IMR-90 (cell line): ENCODE measurements at places on chromosomes 5 and 9. TPM values are rescaled to one million over a fixed set of nuclear protein-coding genes. Genes with fewer than 3 reads are reported as not detected.

The CHSY3 gene
- total RNA-seq = 1.3 and 1.4 TPM in 2 replicates

The ADAMTS12 gene
- 49.2 and 51.3 TPM in 2 replicates for total RNA-seq

The ADAMTS16 gene
- total RNA-seq = 0.18 and 0.28 TPM in 2 replicates

The PDE8B gene
- total RNA-seq = under 0.01 TPM in 2 replicates

The NEUROG1 gene
- total RNA-seq = not detected in 2 replicates

The NDST1 gene
- 30.3 and 30.5 TPM in 2 replicates for total RNA-seq

The GKAP1 gene
- 0.18 and 1.7 TPM in 2 replicates for total RNA-seq

The ZNF300 gene
- 6.1 and 7.5 TPM in 2 replicates for total RNA-seq

The PCDHGA11 gene
- 5.4 and 5.8 TPM in 2 replicates for total RNA-seq

The PCDHA9 gene
- under 0.01 TPM in 2 replicates for total RNA-seq

The GFI1B gene
- total RNA-seq = not detected in 2 replicates

The IFNB1 gene
- not detected in 2 replicates for total RNA-seq

GRCh38 chr5:179906294-179906794, 1.4 kb downstream of the TBC1D9B start:
- peaks cover 7% of the 10 kb centered on the region; the same call in 1 of the 2 replicates for H3K4me1 ChIP-seq
- DNase-seq = no peak
- H3K4me3 ChIP-seq = peak overlapping the region; percentile 99

DNA sequence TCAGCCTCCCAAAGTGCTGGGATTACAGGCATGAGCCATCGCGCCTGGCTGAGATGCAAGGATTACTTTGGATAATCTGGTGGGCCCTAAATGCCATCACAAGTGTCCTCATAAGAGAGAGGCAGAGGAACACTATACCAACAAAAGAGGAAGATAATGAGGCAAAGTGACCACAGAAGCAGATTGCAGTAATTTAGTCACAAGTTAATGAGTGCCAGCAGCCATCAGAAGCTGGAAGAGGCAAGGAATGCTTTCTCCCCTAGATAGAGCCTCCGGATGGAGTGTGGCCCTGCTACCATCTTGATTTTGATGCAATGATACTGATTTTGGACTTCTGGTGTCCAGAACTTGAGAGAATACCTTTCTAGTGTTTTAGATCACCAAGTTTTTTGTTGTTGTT, 122.3 kb downstream of the SPATA31D1 start:
- H3K36me3 ChIP-seq = no peaks in the 10 kb centered on the region
- H3K27me3 ChIP-seq = no peaks in the 10 kb centered on the region
- no peak for DNase-seq
- H3K27ac ChIP-seq = no peak overlapping the region
- H3K4me3 ChIP-seq = no peak overlapping the region

- H3K27me3 ChIP-seq = no peaks in the 10 kb centered on the region
- peak overlapping the region; percentile 44 for H3K27ac ChIP-seq
- H3K4me3 ChIP-seq = no peak overlapping the region
- DNase-seq = peak; percentile 82
- H3K36me3 ChIP-seq = peaks cover 7% of the 10 kb centered on the region; the same call in 1 of the 2 replicates
Observed at GRCh38 chr5:17238521-17239041, 21.1 kb downstream of the BASP1 start.

- no peaks in the 10 kb centered on the region for H3K36me3 ChIP-seq
- no peak overlapping the region for H3K4me3 ChIP-seq
- DNase-seq = no peak
- peaks cover 27% of the 10 kb centered on the region for H3K27me3 ChIP-seq
Observed at GRCh38 chr9:135711391-135711790, 9.4 kb downstream of the KCNT1 start.

DNA sequence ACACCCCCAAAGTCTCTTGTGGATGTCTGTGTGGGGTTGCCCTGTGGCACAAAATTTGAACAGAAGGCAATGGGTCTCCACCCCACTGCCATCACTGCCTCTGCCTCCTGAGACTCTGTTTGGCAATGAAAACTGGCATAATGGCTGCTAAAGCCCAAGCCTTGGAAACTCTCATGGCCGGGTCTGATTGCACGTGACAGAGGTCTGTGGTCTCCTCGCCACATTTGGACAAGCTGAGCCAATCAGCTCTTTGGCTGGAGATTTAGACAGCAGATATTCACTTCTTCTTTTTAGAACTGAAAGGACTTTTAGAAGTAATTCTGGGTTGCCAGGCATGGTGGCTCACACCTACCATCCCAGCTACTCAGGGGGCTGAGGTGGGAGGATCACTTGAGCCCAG, 5.5 kb downstream of the GGTA1 start:
- peaks cover 44% of the 10 kb centered on the region for H3K27me3 ChIP-seq
- H3K4me1 ChIP-seq = peaks cover 5% of the 10 kb centered on the region; the same call in 1 of the 2 replicates
- no peak for DNase-seq
- H3K36me3 ChIP-seq = no peaks in the 10 kb centered on the region
- H3K27ac ChIP-seq = no peak overlapping the region

DNA sequence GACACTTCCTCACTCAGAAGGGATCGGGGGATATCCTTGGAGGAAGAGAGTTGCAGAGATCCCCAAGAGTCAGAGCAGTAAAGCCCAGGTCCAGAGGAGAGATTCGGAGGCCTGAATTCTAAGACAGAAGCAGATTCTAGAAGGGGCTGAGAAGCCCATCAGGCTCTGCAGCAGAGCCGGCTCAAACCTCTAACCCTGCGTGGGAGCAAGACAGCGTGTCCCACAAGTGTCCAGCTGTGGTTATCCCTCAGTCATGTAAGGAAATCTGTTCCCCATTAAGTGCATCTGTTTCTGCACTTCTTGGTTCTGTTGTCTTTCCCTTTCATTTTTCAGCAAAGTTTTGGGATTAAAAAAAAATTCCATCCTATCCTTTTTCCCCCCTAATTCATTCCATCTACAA, 4.8 kb upstream of the DIAPH1 start:
- peaks cover 50% of the 10 kb centered on the region for H3K36me3 ChIP-seq
- H3K27ac ChIP-seq = no peak overlapping the region
- DNase-seq = no peak
- no peak overlapping the region for H3K4me3 ChIP-seq
- no peaks in the 10 kb centered on the region for H3K27me3 ChIP-seq
- H3K4me1 ChIP-seq = peaks cover 6% of the 10 kb centered on the region

- H3K27me3 ChIP-seq = no peaks in the 10 kb centered on the region; the same call in 1 of the 2 replicates
- no peak for DNase-seq
- no peak overlapping the region for H3K27ac ChIP-seq
- H3K36me3 ChIP-seq = no peaks in the 10 kb centered on the region
- no peaks in the 10 kb centered on the region for H3K4me1 ChIP-seq
Observed at GRCh38 chr5:39176759-39177630, 42.4 kb downstream of the FYB1 start.

- peak overlapping the region; percentile 40; the same call in 1 of the 2 replicates for H3K27ac ChIP-seq
- H3K27me3 ChIP-seq = no peaks in the 10 kb centered on the region
- no peaks in the 10 kb centered on the region for H3K4me1 ChIP-seq
- H3K4me3 ChIP-seq = no peak overlapping the region
Observed at GRCh38 chr5:123350742-123351141, 72.5 kb downstream of the CEP120 start.

- no peak for DNase-seq
- no peaks in the 10 kb centered on the region for H3K4me1 ChIP-seq
- no peaks in the 10 kb centered on the region for H3K36me3 ChIP-seq
- H3K27me3 ChIP-seq = no peaks in the 10 kb centered on the region
- H3K27ac ChIP-seq = no peak overlapping the region
Observed at GRCh38 chr9:14165376-14166035, 148.4 kb downstream of the NFIB start.

DNA sequence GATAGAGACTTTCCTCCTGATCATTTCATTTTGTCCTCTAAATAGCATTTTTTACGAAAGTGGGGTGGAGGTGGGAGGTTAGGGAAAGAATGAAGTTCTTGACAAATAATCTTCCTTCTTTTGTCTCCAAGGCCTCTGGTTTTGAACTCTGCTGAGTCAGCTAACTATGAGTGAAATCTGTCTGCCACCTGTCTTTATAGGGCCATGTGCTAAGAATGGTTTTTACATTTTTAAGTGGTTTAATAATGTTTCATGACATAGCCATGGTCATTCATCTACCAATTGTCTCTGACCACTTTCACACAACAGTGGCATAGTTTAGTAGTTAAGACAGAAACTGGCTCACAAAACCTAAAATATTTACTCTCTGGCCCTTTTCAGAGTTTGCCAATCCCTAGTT, 7.6 kb downstream of the MAN2A1 start:
- no peaks in the 10 kb centered on the region for H3K27me3 ChIP-seq
- H3K4me1 ChIP-seq = peaks cover 13% of the 10 kb centered on the region
- no peak for DNase-seq
- H3K27ac ChIP-seq = no peak overlapping the region
- H3K4me3 ChIP-seq = no peak overlapping the region

- H3K36me3 ChIP-seq = no peaks in the 10 kb centered on the region
- DNase-seq = peak; percentile 2
- H3K4me3 ChIP-seq = no peak overlapping the region
- H3K27ac ChIP-seq = no peak overlapping the region
- H3K27me3 ChIP-seq = no peaks in the 10 kb centered on the region
Observed at GRCh38 chr9:90815183-90815943, 13.7 kb downstream of the SYK start.

DNA sequence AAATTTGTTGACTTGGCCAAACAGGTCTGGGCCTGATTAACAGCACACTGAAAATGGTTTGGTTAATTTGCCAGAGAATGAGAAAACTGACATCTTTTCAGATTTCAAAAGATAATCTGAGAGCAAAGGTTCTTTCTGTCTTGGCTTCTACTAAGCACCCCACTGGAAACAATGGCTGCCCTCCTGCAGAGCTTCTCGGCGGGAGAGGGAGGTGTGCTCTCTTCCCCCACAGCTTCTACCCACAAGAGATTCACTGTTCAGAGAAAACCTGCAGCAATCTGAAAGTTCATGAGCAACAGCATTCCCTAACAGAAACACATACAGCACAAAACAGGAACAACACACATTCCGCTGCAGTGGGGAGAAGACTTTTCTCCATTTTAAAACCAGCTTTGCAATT, 3.0 kb downstream of the DNAH5 start:
- peaks cover 6% of the 10 kb centered on the region for H3K4me1 ChIP-seq
- no peak overlapping the region for H3K4me3 ChIP-seq
- no peak overlapping the region for H3K27ac ChIP-seq
- peaks cover 2% of the 10 kb centered on the region; the same call in 1 of the 2 replicates for H3K36me3 ChIP-seq

DNA sequence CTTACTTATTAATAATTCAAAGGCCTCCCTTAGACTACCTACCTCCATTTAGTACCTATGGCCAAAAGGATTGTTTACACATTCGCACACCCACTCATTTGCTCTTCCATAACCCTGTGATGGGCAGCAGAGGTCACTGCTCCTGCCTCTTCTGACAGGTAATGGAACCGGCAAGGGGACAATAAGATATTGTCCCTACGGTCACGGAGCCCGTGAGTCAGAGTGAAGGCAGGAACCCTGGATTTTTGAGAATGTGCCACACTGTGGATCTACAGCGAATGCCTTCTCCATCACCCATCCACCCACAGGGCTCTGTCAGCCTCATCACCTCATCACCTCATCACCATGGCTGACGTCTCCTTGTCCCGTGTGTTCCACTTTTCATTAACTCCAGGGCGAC, 132.3 kb downstream of the MYO10 start:
- no peak overlapping the region for H3K4me3 ChIP-seq
- DNase-seq = no peak
- no peaks in the 10 kb centered on the region for H3K27me3 ChIP-seq
- H3K27ac ChIP-seq = no peak overlapping the region

DNA sequence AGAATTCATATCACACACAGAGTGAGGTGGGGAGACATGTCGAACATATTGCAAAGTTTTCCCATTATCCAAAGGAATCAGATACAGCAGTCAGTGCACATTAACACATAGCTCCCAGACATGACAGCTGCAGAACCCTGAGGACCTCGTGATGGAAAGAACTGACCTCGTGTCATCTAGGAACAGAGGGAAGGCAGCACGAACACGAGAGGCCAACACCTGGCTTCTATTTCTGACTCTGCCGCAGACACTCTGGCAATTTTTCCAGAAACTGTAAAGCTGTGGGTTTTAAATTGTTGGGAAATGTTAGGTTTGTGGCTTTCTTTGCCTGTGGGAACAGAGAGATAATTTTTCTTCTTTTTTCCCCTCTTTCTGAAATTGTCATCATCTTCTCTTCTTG, 315.0 kb upstream of the PIK3R1 start:
- H3K36me3 ChIP-seq = no peaks in the 10 kb centered on the region
- no peak for DNase-seq
- no peak overlapping the region for H3K4me3 ChIP-seq
- no peaks in the 10 kb centered on the region for H3K4me1 ChIP-seq
- no peak overlapping the region for H3K27ac ChIP-seq
- H3K27me3 ChIP-seq = no peaks in the 10 kb centered on the region

GRCh38 chr9:116945817-116946216, 258.7 kb downstream of the TRIM32 start:
- no peak overlapping the region for H3K4me3 ChIP-seq
- no peak overlapping the region for H3K27ac ChIP-seq
- DNase-seq = no peak
- H3K27me3 ChIP-seq = no peaks in the 10 kb centered on the region
- H3K4me1 ChIP-seq = peaks cover 4% of the 10 kb centered on the region; the same call in 1 of the 2 replicates
- no peaks in the 10 kb centered on the region for H3K36me3 ChIP-seq

GRCh38 chr9:36165826-36166167, 3.4 kb upstream of the CCIN start:
- peaks cover 5% of the 10 kb centered on the region for H3K36me3 ChIP-seq
- peak overlapping the region; percentile 9; the same call in 1 of the 2 replicates for H3K4me3 ChIP-seq
- peaks cover 31% of the 10 kb centered on the region for H3K4me1 ChIP-seq
- H3K27me3 ChIP-seq = no peaks in the 10 kb centered on the region; the same call in 1 of the 2 replicates
- peak overlapping the region; percentile 35 for H3K27ac ChIP-seq

GRCh38 chr5:54616518-54617220, 99.1 kb downstream of the SNX18 start:
- H3K27me3 ChIP-seq = no peaks in the 10 kb centered on the region
- H3K4me3 ChIP-seq = no peak overlapping the region
- H3K4me1 ChIP-seq = peaks cover 21% of the 10 kb centered on the region
- no peak for DNase-seq
- peak overlapping the region; percentile 88; the same call in 1 of the 2 replicates for H3K27ac ChIP-seq
- no peaks in the 10 kb centered on the region for H3K36me3 ChIP-seq

DNA sequence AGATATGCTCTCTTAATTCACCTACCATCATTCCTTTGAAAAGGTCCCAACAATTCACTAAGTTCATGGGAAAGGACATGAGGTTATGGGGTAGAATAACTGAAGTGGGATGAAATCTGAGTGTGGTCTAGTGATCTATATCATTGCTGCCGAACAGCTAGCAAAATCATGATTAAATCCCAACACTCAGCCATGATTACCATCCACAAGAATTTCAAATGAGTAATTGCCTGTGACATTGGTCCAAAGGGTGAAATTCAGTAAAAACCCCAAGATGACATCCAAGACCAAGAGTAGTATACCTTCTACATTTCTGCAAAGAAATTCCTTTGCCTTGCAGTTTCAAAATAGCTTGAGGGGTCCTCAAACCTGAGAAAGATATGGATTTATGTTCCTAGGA, 225.6 kb downstream of the SPOCK1 start:
- H3K4me3 ChIP-seq = no peak overlapping the region
- no peaks in the 10 kb centered on the region for H3K4me1 ChIP-seq
- no peak for DNase-seq
- no peak overlapping the region for H3K27ac ChIP-seq

GRCh38 chr9:22722492-22722891, 275.9 kb downstream of the DMRTA1 start:
- no peak overlapping the region for H3K4me3 ChIP-seq
- no peaks in the 10 kb centered on the region for H3K4me1 ChIP-seq
- no peak for DNase-seq
- H3K36me3 ChIP-seq = no peaks in the 10 kb centered on the region
- H3K27ac ChIP-seq = no peak overlapping the region
